ENCODE measurements at places on chromosomes 6 and 20.

GRCh38 chr6:146358431-146359046 lies 185.1 kb upstream of the RAB32 start:
- no peak for DNase-seq

DNA sequence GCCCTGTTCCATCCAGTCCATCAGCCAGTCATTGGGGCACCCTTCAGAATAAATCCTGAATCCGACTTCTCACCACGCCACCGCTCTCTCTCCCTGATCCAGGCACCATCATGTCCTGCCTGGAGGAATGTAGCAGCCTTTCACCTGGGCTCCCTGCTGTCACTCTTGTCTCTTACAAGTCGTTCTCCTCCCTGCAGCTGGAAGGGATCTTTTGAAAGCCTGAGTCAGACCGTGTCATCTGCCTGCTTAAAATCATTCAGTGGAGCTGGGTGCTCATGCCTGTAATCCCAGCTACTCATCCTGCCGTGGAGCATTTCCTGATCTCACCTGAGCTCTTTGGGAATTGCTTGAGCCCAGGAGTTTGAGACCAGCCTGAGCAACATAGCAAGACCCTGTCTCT lies 19.2 kb upstream of the KCNG1 start:
- no peak for DNase-seq

GRCh38 chr6:11890849-11891248 lies 112.2 kb upstream of the ADTRP start:
- DNase-seq: no peak

GRCh38 chr6:168206186-168206585 lies 113.4 kb downstream of the DACT2 start:
- no peak for DNase-seq

- no peak for DNase-seq
Measured at GRCh38 chr6:113289166-113289565, 568.0 kb upstream of the MARCKS start.

DNA sequence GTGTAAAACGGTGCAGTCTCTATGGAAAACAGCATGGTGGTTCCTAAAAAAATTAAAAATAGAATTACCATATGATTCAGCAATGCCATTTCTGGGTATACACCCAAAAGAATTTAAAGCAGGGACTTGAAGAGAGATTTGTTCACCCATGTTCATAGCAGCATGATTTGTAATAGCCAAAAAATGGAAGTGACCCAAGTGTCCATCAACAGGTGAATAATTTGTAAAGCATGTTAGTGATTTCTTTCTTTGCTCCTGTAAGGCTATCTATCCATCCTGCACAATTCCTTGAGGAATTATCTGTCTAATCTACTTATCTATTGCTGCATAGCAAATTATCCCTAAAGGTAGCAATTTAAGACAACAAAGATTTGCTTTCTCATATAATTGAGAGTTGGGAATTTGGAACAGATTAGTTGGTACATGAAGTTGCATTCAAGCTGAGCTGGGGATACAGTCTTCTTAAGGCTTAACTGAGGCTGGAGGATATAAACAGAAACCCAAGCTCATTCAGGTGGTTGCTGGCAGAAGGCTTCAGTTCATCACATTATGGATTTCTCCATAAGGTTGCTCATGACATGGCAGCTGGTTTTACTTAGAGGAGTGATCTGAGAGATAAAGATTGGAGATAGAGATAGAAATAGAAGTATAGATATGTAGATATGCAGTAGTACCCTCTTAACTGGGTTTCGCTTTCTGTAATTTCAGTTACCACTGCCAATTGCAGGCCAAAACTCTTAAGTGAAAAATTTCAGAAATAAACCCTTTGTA lies 62.0 kb downstream of the IL22RA2 start:
- no peak for DNase-seq

DNA sequence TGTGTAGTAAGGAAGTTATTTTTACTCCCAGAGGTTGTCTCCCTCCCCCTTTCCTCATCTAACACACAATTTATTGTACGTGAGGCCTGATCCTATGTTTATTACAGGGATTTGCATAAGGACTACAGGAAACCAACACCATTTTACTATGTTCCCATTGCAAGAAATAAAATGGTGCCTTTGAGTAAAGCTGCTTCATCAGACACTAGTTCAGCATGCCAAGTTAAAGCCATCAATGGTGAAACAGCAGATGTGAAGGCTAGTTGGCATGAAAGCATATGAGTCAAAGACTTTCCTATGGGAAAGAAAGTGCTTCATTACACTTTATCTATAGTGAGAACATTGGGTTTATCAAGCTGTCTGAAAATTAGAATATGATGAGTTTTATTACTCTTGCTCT lies 543.0 kb downstream of the GRIK2 start:
- no peak for DNase-seq

- no peak for DNase-seq
Measured at GRCh38 chr6:71463061-71463460, 174.4 kb downstream of the OGFRL1 start.

GRCh38 chr20:57130160-57130772 lies 136.2 kb downstream of the BMP7 start:
- DNase-seq: no peak

DNA sequence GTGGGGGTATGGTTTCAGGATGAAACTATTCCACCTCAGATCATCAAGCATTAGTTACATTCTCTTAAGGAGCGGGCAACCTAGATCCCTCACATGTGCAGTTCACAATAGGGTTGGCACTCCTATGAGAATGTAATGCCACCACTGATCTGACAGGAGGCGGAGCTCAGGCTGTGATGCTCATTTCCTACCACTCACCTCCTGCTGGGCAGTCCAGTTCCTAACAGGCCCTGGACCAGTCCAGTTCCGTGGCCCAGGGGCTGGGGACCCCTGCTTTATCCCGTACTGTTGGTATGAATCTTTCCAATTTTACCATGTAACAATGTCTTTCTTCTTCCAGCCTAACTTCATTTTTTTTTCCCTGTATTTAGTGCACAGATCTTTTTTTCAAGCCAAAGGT lies 94.9 kb downstream of the OGFRL1 start:
- no peak for DNase-seq
